ENCODE measurements at places on chromosomes 7 and 10.

- no peak for DNase-seq
Observed at GRCh38 chr7:71770269-71770907, 638.4 kb downstream of the GALNT17 start.

DNA sequence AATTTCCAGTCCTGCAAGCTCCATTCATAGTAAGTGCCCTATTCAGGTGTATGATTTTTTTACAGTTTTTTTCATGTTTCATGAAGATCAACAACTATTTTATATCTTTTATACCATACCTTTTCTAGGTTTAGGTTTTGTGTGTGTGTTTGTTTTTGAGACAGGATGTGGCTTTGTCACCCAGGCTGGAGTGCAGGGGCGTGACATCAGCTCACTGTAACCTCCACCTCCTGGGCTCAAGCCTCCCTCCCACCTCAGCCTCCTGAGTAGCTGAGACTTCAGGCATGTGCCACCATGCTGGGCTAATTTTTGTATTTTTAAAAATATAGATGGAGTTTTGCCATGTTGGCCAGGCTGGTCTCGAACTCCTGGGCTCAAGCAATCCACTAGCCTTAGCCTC, 35.0 kb downstream of the ARMH3 start:
- DNase-seq, result no peak

- no peak for DNase-seq
Observed at GRCh38 chr7:26428571-26428970, 136.9 kb downstream of the SNX10 start.

GRCh38 chr10:44292390-44293002, 92.4 kb downstream of the CXCL12 start:
- no peak for DNase-seq
